ENCODE measurements at places on chromosomes 3 and 15.
A peak's percentile ranks its signal among the peaks of the same experiment; 100 is the strongest.

GRCh38 chr15:51229907-51230330, 108.5 kb downstream of the CYP19A1 start:
- peak; percentile 1 for DNase-seq

DNA sequence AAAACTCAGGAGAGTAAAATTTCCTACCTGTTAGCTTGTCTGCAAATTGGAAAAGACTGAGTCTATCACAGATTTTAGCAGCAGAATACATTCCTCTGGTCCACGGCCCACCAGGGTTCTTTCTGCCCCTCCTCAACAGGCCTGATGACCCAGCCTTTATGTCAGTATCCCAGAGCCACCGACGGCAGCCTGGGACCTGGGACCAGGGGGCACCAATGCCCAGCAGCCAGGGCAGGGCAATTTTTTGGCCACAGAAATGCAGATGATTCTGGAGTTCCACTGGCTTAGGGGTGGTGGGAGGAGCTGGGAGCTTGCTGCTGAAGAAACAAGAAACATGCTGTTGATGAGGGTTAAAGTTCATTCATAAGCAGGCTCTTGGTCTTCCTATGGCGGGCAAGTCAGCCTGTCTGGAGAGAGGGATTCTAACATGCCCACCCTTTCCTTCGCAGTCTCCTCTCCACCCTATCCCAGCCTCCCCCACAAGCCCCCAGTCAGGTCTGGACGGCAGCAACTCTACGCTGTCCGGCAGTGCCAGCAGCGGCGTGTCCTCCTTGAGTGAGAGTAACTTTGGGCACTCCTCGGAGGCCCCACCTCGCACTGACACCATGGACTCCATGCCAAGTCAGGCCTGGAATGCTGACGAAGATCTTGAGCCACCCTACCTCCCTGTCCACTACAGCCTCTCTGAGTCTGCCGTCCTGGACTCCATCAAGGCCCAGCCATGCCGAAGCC, 4.3 kb upstream of the MANF start:
- no peak for DNase-seq

DNA sequence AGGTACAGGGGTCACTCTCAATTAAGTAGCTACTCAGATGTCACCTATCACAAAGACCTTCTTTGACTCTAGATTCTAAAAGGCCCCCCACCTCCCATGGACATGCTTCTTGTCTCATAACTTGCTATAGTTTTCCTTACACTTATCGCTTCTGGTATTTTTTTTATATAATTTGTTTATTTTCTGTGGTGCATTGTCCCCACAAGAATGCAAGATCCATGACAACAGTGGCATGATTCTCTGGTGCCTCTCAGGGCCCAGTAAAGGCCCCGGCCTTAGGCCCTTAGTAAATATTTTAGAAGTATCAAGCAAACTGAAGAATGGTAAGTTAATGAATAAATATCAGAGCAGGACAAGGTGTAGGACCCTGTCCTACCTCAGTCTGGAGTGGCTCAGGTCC, 248.6 kb downstream of the CBLB start:
- DNase-seq = no peak

- no peak for DNase-seq
Observed at GRCh38 chr3:157754451-157754850, 251.2 kb upstream of the VEPH1 start.

GRCh38 chr15:80638553-80639167, 56.5 kb upstream of the ABHD17C start:
- DNase-seq = no peak

DNA sequence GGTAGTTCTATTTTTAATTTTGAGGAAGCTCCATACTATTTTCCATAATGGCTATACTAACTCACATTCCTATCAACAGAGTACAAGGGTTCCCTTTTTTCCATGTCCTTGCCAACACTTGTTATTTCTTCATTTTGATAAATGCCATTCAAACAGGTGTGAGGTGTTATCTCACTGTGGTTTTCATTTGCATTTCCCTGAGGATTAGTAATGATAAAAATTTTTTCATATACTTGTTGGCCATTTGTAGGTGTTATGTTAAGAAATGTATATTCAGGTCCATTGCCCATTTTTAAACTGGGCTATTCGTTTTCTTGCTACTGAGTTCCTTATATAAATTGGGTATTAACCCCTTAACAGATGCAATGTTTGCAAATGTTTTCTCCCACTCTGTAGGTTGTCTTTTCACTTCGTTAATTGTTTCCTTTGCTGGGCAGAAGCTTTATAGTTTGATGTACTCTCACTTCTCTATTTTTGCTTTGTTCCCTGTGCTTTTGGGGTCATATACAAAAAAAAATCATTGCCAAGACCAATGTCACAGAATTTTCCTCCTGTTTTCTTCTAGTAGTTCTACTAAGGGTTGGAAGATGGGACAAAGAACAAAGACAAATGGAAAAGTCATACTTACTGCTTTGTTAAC, 11.0 kb upstream of the VPS39 start:
- no peak for DNase-seq

DNA sequence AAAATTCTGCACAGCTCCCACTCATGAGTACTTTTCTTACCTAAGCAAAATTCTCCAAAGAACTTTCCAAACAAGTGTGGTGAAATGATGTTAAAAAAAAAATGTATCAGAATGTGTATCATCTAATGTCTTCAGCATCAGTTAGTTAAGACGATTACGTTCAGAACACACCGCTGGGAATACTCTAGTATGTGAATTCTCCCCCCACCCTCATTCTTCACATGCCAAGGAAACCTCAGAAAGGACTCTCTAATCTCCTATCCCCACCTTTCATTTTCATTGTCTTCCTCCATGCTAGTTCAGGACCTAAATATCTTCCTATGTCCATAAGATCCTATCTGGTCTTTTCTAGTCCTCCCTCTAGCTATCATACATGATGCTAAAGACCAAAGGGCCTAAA, 457.4 kb downstream of the SHQ1 start:
- no peak for DNase-seq

DNA sequence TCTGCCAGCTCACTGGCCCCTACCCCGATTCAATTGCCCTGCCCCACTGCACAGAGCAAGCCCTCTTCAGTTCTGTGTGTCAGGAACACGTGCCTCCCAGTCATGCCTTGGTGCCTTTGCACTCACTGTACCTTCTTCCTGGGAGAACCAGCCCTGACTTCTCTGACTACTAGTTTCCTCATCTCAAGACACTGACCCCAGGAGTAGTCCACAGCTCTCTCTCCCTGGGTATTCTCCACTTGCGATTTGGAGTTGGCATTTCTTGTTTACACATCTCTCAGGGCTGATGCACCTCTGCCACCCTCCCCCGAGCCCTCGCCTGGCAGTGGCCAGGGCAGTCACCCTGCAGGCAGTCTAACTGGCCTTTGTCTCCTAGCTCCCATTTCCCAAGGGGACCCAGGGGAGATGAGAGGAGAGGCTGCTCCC, 5.7 kb downstream of the CISH start:
- DNase-seq = no peak

GRCh38 chr3:15327941-15328340, 4.4 kb downstream of the SH3BP5 start:
- DNase-seq = peak; percentile 66

DNA sequence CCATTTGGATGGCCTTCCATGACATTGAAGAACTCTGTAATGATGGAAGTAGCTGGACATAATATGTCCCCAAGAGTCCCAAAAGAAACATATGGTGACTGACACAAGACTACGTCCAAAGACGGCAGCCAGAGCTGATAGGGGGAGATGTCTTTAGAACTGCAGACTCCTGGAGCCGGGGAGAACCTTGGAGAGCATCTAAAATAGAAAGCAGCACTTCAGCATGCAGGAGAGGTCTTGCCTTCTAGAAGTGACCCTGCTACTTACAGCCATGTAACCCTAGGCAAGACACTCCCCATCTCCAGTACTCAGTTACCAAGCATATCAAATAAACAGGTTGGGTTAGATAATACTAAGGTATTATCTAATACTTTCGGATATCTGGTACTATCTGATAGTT, 143.8 kb upstream of the BCL6 start:
- no peak for DNase-seq

- no peak for DNase-seq
Observed at GRCh38 chr3:196708467-196708866, 3.6 kb downstream of the CEP19 start.

GRCh38 chr3:55912880-55913279, 425.8 kb upstream of the WNT5A start:
- no peak for DNase-seq

- DNase-seq = peak; percentile 78
Observed at GRCh38 chr15:48062148-48062872, 58.5 kb upstream of the SLC24A5 start.

DNA sequence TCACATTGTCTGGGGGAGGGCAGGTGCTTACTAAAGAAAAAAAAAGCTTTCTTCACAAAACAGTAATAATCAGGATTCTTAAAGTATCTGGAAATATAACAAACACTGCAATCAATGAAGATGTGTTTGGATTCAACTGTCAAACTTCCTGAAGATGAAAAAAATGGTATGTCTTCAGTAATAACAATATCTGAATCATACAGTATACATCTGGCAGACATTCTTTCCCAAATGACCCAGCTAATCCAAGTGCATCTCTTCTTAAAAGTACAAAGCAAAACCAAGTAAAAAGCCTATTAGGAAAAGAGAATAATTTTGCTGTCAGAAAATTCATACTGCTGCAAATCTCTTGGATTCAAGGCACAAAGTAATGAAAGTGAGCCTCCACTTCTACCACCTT, 145.0 kb upstream of the MCTP2 start:
- no peak for DNase-seq

GRCh38 chr15:99453637-99454030, 112.2 kb upstream of the MEF2A start:
- no peak for DNase-seq

GRCh38 chr3:149122721-149123578, 6.5 kb upstream of the HPS3 start:
- no peak for DNase-seq

DNA sequence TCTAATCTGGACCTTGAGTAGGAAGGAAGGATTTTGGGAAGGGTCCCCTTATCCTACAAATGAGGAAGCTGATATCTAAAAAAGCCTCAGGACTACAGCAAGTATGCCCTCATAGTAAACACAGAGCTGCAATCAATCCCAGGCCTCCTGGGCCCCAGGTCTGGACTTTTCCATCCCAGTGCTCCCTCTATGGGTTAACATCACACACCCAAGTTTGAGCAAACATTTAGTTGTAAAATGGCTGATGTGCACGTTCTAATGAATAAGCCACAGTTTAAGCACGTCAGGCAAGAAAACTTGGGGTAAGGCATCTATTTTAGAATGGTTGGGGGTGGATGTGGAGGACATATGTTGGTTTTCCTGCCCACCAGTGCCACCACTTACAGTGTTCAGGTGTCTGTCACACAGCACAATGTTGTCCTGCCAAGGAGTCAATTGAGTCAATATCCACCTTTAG, 44.3 kb upstream of the UBE2E1 start:
- no peak for DNase-seq

DNA sequence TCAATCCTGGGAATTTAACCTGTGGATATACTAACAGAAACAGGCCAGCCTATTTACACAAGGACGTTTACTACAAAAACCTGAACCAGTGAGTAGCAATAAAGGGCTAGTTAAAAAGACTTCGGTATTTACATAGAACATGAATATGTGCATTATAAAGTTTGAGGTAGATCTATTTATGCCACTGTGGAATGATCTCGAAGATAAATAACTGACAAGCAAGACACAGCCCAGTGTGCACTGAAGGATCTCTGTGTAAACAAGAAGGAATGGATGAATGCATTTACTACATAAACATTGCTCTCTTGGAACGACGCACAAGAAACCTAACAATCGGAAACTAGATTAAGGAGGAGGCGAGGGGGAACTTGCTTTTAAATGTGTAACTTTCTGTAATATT, 132.0 kb upstream of the NSMCE3 start:
- no peak for DNase-seq

DNA sequence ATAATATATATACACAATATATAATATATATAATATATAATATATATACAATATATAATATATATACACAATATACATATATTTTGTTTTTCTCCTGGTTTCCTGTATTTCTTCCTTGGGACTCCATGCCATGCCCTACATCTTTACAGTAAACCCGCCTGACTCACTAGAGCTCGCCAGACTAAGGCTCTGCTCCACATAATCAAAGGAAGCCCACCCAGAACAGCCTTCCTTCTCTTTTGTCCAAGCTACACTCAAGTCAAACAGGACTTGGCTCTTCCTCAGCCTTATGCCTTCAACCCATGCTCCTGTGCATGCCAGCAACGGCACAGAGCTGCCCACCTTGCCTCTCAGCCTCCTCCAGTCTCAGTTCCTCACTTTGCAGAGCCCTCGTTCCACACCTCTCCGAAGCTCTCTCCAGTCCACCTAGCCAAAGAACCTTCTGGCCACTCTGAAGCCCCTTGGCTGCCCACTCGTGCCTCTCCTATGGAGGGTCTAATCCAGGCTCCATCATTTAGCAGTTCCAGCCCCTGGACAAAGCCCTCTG, 109.1 kb downstream of the RFTN1 start:
- no peak for DNase-seq

DNA sequence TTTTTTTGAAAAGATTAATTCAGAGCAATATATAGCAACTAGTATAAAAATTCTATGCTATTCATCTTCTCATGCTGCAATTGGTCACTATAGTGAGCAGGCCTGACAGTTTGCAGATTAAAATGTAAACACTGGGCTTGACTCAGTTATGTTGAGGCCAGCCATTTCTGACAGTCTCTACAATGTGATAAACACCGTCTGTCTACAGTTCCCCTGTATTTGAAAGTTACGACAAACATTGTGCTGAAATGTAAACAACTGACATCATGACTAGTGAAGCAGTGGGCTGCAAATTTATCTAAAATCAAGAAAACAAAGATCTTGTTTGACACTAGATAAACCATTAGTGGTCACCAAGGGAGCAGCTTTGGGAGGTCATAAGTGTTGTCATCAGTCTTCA, 197.4 kb downstream of the ISL2 start:
- DNase-seq = no peak

- peak; percentile 7 for DNase-seq
Observed at GRCh38 chr15:71654042-71654719, 156.2 kb upstream of the NR2E3 start.

- no peak for DNase-seq
Observed at GRCh38 chr3:27613846-27614500, 108.2 kb downstream of the EOMES start.

DNA sequence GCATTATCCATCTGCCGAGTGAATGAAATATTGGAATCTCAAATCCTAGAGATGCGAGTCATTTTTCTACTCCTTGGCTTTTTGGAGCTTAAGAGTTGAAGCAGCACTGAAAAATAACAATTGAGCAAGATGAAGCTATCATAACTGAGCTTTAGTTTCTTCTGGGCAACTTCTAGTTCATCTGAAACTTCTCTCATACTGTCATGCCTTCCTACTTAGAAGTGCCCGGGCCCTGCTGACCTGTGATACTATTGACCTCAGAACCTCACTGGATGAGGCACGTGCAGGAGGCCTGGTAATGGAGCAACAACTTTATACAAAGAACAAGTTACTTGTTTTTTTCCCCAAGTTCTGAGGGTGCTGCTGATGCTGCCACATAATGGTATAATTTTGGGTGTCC, 48.5 kb upstream of the P3H2 start:
- DNase-seq = no peak

GRCh38 chr3:125611908-125612307, 16.6 kb upstream of the OSBPL11 start:
- DNase-seq = no peak

All from NCI-H2081 (cell line).